Posterior vena cava (tissue), 2 donors: ENCODE measurements at places on chromosomes 6 and 20. TPM values are rescaled to one million over a fixed set of nuclear protein-coding genes. Genes with fewer than 3 reads are reported as not detected.

- no peak for DNase-seq
Observed at GRCh38 chr6:160992980-160993314, 1.4 kb downstream of the MAP3K4 start.

DNA sequence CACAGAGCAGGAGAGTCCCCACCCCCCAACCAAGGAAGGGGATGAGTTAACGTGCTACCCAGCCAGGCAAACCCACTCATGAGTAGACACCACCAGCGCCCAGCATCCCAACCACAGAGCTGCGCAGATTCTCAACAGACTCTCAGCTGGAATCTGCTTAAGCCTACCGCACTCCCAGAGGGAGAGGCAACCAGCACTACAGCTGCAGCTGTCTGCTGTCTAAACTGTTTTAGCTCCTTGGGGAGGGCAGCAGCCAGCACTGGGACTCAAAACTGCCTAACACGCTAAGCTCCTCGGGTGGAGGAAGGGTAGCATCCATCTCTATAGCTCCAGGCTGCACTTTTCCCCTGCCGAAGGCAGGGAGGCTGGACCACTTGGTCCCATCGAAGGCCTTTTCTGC lies 539.8 kb downstream of the EPHA7 start:
- no peak for DNase-seq

GRCh38 chr20:56431471-56431870 lies 19.4 kb downstream of the CASS4 start:
- no peak for DNase-seq

- no peak for DNase-seq
Observed at GRCh38 chr6:50899306-50899870, 80.7 kb downstream of the TFAP2B start.

The SLC35D3 gene
- not detected for total RNA-seq

GRCh38 chr6:168526841-168527281 lies 85.9 kb downstream of the SMOC2 start:
- peak; percentile 81 for DNase-seq

GRCh38 chr6:139751179-139751578 lies 376.7 kb upstream of the CITED2 start:
- DNase-seq = no peak

DNA sequence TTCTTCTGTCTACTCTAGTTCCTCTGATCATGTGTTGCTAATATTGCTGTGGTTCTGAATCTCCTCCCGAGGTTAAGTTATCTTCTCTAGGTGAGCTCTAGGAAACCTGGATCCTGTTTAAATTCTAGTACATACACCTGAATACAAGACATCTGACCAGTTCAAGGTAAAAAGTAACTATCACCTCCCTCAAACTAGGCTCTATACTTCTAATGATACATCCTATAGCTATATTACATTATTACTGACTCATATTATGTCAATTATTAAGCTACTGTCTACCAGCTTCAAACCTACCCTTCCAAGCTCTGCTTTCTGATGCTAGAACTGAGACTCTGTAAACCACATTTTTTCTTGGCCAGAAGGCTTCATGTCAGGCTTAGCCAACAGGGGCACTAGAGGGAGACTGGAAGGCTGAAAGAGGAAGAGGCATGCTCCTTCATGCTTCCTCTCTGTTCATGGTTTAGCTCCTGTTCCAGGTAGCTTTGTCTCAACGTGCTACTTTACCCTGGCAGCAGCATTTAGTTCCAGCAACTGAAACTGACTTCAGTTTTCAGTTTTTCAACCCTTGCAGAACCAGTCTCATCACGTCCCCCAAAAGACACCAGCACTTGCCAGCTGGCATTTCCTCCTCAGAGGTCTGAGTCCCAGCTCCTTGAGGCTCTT lies 148.4 kb upstream of the TOP1 start:
- DNase-seq = no peak

The LSM14B gene
- 24.4 TPM for total RNA-seq

GRCh38 chr6:133805876-133806275 lies 83.0 kb upstream of the TCF21 start:
- DNase-seq = no peak

- DNase-seq = no peak
Observed at GRCh38 chr6:4864519-4864918, 88.3 kb downstream of the CDYL start.

DNA sequence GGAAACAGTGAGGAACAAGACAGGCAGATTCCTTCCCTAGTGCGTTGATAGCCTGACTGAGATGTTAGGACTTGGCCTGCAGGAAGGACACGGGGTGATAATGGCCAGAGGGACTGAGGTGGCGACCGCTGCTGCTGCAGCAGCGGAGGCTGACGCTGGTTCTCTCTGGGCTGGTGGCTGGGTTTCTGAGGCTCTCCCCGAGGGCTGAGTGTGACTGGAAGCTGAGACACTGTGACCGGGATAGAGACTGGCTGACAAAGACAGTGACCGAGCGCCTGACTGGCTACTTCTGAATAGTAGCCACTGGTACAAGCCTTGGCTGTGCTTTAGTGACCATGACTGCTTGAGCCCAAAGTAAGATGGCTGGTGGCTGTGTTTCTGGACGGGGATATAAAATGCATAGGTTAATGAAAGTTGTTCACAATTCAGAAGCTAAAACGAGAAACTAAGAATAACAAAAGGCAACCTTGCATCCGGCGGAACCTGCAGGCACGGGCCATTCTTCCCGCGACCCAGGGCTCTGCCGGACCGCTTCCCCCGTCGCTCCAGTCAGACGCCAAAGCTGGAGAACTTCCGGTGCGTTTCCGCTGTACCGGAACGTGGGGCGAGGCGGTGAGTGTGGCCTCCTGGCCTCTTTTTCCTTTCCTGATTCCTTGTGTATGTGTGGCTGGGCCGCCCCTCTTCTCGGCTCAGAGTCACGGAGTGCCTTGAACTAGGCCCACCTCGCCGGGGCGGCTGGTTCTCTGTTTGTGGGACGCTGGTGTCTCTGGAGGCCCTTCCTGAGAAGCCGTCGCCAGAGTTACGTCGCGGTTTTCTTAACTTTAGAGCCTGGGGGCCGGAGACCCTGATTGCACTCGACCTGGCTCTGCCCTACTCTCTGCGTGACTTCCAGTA lies at the start of gene AAR2:
TSS of gene AAR2 (plus strand) at position 587 of the 894 bp plus-strand sequence. CDS start 3,391 bp downstream, outside the sequence.
- DNase-seq = peak; percentile 93

GRCh38 chr6:20166210-20166609 lies 46.1 kb downstream of the MBOAT1 start:
- DNase-seq = no peak

- no peak for DNase-seq
Observed at GRCh38 chr20:15107931-15108330, 770.5 kb upstream of the FLRT3 start.

DNA sequence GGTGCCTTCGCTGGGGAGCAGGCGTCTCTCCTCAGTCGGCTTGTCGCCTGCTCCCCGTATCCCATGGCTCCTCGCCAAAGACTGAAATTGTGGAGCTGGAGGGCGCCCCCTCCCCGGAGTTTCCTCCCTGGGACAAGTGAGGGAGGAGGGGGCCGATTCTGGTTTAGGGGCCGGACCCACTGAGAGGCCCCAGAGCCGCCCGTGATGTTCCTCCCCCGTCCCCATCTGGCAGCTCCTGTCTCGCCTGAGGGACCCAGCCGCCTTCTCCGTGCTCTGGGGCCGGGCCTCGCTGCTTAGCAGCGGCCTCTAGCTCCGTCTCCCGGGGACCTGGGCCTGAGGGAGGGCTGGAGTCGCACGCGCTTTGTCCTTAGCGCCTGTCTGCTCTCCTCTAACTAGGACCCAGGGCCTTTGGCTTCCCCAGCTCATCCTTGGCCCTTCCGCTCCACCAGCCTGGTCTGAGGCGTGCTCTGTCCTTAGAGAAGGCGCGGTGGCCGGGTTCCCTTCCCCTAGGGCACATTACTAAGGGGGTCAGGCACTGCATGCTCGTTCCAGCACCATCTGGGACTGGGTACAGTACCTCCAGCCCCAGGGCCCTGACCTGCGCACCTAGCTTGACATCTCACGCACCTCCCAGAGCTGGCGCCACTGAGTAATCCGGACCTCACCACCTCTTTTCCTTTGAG lies 29.7 kb downstream of the SLC12A5 start:
- no peak for DNase-seq

The SLC17A1 gene
- total RNA-seq = not detected

The EDN1 gene
- 7.2 TPM for total RNA-seq

DNA sequence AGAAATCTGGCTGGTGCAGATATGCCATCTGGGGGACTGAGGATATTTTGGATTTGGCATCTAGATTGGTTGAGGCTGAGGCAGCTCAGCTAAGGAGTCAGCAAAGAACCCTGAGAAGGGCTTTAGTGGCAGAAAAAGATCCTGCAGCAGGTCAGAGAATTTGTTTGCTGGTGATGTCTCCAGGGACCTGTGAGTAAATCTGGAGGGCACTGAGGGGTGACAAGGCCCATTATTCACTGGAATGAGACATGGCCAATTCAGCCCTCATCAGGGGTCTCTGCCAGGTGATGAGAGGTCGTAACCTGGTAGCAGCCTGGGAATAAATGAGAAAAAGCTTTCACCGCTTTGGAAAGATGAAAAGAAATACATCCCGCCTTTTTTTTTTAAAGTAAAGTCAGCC lies 118.3 kb upstream of the FBXL4 start:
- DNase-seq = no peak

GRCh38 chr6:99467509-99468106 lies 42.5 kb upstream of the PNISR start:
- no peak for DNase-seq

DNA sequence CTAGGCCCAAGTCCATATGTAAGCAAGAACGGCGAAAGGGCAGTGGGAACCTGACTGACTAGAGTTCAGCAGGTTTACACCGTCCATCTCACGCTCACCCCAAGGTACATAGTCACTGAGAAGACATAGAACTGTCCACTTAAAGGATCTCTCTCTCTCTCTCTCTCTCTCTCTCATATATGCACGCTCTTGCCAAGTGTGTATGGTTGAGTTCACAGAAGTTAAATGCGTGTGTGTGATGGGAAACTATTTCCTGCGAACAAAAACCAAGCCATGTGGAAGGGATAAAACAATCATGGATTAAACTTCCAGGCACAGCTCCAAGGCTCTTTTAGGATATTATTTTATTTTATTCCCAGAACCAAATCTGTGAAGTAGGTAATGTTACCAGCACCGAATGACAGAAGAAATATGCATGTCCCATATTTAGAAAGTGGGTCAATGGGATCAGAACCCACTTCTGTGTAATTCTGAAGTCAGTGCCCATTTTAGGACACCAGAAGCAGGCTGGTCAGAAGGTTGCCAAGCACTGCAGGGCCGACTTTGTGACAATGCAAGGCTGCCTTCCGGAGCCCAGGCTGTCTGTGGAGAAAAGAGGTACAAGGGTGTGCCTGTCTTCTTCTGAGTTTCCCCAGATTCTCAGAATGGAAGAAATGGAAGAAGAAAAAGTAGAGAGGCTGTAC lies 49.2 kb upstream of the MAP7 start:
- no peak for DNase-seq

GRCh38 chr6:39396854-39397253 lies 74.4 kb upstream of the KCNK16 start:
- no peak for DNase-seq

DNA sequence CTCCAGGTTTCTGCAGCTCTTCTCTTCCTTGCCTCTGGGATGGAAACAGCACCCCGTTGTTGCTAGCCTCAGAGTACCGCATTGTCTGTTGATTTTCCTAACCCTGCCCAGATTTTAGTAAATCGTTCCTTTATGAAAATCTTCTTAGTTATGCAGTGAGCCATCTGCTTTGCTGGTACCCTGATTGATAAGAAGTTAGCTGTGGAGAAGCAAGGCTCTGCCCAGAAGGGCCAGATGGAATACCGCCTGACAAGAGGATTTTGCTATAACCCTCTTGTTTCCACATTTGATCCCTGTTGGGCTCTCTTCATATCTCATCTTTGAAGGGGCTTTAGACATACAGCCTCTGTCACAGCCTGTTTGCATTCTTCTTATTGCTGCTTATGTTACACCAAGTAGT lies 229.0 kb downstream of the CDKAL1 start:
- no peak for DNase-seq

DNA sequence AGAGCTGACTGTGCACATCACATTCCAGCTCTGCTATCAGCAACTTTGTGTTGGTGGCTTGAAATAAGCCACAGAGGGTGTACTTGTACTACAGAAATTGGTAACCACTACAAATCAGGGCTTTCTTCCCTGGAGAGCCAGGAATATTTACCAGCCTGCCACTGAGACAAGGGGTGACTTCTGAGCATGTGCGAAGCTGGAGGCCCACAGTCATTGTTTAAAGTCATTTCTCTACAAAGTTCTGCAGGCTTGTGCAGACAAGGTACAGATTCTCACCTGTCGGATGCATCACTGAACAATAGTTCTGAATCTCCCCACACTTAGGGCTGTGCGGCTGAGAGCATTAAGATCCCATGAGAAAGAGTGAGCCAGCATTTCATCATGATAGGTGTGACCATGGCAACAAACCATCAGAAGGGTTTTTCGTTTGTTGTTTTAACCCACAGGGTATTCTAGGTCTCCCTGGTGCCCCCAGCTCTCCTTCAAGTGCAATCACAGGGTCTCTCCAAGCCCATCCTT lies 292.8 kb downstream of the CDC5L start:
- DNase-seq = no peak

GRCh38 chr20:24116611-24117010 lies 128.0 kb upstream of the GGTLC1 start:
- no peak for DNase-seq

DNA sequence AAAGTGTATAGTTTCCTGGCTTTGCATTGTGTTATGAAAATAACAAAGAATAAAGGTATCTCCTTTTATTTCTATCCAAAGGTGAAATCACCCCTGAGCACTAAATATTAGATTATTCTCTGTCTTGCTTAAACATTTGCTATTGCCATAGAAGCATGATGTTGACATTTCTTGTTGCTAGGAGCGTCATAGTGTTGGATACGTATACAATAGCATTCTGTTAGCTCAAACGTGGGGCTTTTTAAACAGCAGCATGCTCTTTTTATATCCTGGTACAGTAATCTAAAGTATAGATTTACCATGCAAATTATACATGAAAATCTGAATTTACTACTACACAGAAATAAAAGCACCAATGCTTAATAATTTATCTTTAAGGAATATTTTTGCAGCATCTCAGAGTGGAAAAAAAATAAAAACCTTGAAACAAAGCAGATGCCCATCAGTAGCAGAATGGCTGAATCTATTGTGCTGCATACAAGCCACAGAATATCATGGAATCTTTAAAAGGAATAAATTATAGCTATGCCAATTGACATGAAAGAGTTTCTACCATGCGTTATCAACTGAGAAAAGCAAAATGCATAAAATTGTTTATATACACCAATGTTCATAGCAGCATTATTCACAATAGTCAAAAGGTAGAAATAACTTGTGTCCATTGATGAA lies 9.6 kb upstream of the HSF2 start:
- no peak for DNase-seq

DNA sequence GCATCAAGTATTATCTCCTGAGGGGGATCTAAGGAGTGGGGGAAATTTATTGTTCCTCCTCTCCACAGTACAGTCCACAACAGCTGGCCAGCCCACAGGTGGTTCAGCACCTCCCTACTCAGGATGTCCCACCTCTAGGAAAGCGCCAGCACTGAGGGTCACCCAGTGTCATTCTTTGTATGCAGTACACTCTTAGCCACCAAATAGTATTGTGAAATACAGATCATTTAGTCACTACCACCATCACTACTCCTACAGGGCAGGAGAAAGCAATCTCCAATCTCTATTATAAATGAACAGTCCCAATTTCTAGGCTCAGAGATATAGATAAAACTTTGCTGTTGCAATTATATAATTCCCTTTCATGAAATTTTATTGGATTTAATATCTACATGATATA lies 6.3 kb upstream of the ZNF76 start:
- peak; percentile 5 for DNase-seq
